ENCODE measurements at places on chromosomes 16 and 17.

DNA sequence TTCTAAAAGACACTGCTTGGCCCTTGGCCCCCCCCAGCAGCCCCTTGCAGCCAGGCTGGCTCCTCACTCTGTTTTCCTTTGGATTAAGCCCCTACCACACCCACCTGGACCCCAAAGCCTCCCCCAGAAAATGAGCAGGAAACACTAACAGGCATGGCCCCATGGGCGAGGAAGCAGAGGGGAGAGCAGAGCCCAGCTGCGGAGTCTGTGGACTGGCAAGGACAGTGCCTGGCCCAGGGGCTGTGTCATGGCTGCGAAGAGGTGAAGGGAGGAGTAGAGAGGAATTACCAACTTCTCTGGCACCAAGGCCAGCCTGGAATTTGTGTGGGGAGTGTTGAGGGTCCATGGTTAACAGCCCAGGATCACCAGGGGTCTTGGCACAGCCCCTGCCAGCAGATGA, 47.4 kb downstream of the MRC2 start:
- no peak for DNase-seq

DNA sequence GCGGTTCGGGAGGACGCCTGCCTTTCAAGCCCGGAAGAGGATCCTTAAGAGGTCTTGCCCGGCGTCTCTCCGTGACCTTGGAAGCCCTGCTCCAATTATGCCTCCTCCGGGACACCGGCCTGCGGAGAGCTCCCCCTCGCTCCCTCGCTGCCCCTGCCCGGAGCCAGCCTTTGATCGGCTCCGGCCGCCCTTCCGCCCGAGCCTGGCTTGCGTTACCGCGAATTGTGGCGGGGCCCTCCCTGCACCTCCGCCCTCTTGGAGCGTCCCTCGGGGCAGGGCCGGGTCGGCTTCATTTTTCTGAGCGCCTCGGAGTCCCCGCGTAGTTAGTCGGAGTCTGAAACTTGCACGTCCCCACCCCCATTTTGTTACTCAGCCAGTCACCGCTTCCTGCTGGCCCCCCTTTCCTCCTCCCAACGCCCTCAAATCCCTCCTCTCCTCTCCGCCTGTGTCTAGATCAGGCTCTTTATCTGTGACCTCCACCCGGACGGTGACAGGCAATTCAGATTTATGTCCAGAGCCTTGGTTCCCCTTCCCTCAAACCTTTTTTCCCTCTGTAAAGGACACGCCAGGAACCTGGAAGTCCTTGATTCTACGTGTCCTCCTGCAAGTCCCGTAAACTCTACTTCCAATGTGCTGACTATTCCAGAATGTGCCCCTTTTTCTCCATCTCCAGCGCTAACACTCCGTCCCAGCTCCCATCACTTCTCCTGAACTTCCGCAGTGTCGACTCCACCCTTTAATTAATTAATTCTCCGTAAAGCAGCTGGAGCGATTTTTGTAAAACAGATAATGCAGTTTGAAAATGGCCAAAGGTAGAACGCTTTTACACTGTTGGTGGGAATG, 569 bp upstream of the RABEP2 start:
- DNase-seq: peak; percentile 78

GRCh38 chr17:75346906-75347305, 57.7 kb upstream of the SLC25A19 start:
- no peak for DNase-seq

GRCh38 chr16:58160855-58161254, 31.7 kb upstream of the CFAP20 start:
- DNase-seq: no peak

- peak; percentile 74 for DNase-seq
Observed at GRCh38 chr16:48687421-48688038, 77.5 kb upstream of the N4BP1 start.

- DNase-seq: peak; percentile 94
Observed at GRCh38 chr17:50199803-50200456, 1.5 kb downstream of the COL1A1 start.

DNA sequence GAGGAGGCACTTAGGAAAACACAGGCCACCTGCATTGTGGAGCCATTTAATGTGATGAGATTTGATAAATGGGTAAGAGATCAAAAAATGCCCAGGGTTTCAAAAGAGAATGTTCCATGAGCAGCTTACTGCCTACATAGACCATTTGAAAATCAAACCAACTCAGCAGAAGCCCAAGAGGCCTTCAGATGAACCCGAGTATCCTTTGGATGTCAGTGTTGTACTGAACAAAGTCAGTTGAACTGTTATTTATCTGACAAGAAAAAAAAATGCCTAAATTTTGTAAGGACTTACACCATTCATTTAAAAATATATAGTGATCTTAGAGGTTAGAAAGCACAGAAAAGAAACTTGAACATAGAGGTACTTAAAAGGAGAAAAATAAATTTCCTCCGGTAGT, 381.7 kb downstream of the ZFHX3 start:
- DNase-seq: no peak

DNA sequence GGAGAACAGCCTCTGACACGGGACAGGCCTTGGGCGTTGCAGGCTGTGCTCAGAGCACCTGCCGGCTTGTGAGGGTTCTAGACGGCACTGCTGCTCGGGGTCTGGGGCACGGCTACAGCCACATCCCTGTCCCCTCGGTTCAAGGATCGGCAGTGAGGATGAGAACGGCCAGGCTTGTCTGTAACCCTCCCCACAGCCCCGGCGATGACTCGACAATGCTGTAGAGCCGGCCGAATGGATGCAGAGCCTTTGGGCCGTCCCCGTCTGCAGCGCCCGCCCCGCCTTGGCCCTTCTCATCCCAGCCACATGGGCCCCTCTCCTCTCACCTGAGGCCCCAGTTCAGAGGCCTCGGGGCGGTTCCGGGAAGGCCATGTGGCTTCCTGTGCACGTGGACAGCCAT, 49.0 kb upstream of the METRNL start:
- DNase-seq: no peak

DNA sequence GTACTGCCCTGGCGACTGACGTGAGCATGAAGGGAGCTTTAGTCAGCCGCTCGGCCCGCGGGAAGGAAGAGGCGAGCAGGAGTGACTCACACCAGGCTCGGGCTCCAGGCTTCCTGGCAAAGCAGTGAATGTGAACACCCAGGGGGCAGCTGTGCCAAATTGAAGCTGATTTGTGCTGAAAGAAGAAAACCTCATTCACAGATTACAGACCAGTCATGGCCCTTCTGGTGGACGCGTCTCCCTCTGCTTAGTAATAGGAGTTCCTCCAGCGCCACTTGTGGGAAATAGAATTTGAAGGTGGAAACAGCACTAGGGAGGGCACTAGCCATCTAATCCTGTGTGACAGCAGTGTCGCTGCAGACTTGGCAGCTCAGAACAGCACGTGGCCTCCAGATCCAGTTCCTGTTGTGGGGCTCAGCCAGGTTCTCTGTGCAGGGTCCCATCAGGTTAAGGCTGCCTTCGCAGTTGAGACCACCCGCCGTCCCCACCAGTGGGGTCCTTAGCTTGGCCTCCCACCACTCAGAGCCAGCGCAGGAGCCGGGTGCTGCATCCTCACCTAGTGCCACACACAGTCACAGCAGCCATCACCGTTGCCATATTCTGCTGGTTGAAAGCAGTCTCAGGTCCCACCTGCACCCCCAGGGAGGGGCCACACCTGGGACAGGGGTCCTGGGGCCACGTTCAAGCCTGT, 164.5 kb upstream of the CHMP6 start:
- DNase-seq: peak; percentile 86

GRCh38 chr17:59501690-59502089, 63.7 kb upstream of the DHX40 start:
- DNase-seq: no peak

DNA sequence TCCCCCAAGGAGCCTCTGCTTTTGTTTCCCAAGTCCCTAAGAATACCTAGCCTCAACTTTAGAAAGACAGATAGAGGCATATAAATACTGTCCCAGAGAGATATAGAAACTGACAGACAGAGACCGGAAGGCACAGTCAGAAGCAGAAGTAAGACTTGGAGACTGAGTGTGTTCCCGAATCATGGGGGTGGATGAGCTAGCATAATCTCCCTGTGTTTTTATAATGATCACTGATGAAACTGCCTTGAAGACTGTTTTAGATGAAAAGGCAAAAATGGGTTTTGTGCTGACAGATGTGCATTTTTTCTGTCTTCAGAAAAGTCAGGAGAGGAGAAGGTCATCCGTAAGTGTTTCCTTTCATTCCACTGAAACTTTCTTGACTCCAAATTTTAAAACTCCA, 8.3 kb upstream of the PSMD3 start:
- no peak for DNase-seq

- DNase-seq: peak; percentile 65
Observed at GRCh38 chr17:2063261-2064146, 8.6 kb downstream of the HIC1 start.

DNA sequence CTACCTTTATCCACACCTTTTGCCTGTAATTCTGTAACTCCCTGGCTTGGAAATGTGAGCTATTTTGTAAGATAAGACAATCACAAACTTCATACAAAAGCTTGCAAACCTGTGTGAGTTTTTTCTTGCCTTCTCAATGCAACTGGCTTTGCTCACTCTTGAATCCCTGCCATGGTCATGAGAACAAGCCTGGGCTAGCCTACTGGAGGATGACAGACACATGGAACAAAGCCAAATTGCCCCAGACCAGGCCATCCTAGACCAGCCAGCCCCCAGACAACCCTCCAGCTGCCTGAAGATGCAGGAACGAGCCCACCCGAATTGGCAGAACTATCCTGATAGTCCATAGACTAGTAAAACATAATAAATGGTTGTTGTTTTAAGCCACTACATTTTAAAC, 466.6 kb upstream of the ERCC4 start:
- DNase-seq: no peak

DNA sequence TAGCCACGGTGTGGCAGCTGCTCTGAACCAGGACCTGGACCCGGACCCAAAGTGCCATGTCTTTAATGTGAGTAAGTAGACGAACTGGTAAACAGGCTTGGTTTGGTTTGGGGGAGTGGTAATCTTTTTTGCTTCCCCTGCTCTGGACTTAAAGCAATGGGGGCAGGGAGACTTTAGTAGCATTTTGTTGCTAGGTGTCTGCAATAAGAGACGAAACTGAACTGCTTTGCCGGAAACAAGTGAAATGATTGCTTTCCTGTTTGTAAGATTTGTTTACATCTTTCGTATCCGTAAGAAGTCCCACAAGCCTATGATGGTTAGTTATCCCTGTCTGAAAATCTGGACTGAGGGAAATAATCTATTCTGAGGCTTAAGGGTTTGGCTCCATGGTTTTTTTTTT, 21.5 kb downstream of the PRCD start:
- DNase-seq: peak; percentile 46

- DNase-seq: peak; percentile 1
Observed at GRCh38 chr17:30476726-30477082, 504 bp upstream of the GOSR1 start.

DNA sequence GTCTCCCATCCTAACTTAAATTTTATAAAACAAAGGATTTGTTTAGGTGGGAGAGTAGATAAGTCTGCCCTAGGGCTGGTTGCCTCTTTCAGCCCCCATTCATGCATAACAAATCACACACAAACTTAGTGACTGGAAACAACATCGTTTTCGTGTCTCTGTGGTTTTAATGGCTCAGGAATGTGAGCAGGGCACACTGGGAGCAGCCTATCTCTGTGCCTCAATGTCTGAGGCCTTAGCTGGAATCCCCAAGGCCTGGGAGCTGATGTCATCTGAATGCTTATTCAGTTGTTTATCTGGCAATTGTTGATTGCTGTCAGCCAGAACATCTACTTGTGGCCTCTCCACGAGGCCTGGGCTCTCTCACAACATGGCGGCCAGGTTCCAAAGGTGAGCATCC, 101.9 kb upstream of the HSBP1 start:
- peak; percentile 46 for DNase-seq

DNA sequence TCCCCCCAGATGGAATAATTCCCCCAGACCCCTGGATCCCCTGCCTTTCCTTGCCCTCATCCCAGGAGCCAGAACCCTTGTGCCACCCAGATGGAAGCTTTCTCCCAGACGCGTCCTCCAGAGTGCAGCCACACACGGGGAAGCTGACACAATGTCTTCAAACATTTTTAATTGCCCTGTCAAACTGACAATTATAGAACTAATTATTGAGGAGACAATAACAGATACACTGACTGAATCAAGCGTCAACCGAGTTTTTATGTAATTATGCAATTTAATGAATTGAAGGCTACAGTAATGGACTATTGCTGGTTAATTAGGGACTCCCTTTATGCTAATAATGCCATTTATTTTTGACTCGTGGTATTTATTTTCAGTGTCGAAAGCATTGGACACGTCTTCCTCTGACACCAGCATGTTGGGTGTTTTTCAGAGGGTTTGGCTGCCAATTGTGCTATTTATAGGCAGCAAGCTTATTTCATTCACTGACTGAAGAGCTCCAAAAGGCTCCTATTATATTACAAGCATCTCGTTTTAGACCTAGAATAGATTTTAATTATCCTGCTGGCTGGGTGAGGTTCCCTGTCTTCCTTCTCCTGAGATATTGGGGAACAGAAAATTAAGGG, 298.2 kb upstream of the C16orf82 start:
- DNase-seq: no peak

DNA sequence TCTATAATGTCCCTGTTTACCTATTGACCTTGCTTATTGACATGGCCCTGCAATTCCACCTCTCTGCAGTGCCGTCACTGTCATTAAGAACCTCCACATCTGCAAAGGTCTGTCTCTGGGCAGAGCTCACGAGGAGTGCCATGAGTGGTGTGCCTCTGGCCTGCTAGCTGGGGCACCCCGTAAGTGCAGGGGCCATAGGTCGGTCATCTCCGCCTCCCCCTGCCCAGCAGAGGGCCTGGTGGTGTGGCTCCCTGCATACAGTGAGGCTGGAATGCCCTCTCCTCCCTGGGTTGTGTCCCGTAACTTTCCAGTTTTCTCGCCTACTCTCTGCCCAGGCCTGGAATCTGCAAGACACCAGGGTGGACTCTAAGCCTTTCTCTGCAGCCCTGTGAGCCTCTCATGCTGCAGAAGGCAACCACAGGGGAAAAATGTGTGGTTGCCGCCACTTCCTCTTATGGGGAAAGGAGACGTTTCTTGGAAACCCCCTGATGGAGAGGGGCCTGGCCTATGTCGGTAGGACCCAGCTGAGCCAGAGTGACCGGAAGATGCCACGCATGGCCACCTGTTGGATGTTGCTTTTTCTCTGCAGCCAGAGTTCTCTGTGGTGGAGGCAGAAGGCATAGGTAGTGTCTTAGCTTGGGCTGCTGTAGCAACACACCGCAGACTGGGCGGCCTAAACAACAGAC, 2.7 kb upstream of the SNX20 start:
- no peak for DNase-seq

DNA sequence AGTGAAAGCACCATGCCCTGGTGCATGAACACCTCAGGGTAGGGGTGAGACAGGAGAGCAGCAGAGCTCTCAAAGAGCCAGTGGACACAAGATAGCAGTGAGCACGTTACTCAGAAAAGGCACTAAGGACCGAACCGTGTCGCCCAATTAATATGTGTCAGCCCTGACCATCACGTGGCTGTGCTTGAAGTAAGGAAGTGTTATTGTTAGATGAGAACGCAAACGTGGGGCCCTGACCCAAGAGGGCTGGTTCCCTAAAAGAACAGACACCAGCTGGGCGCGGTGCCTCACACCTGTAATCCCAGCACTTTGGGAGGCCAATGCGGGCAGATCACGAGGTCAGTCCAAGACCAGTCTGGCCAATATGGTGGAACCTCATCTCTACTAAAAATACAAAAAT, 16.3 kb downstream of the AXIN1 start:
- no peak for DNase-seq

GRCh38 chr17:78933025-78933958, 8.1 kb upstream of the TIMP2 start:
- DNase-seq: peak; percentile 99

- no peak for DNase-seq
Observed at GRCh38 chr17:7204336-7204735, 15.3 kb downstream of the DLG4 start.

GRCh38 chr17:59366773-59367656, 35.6 kb downstream of the YPEL2 start:
- DNase-seq: peak; percentile 25

All from HCEC 1CT (cell line).